ENCODE measurements at places on chromosomes 2 and 18. TPM values are rescaled to one million over a fixed set of nuclear protein-coding genes. Genes with fewer than 3 reads are reported as not detected.

DNA sequence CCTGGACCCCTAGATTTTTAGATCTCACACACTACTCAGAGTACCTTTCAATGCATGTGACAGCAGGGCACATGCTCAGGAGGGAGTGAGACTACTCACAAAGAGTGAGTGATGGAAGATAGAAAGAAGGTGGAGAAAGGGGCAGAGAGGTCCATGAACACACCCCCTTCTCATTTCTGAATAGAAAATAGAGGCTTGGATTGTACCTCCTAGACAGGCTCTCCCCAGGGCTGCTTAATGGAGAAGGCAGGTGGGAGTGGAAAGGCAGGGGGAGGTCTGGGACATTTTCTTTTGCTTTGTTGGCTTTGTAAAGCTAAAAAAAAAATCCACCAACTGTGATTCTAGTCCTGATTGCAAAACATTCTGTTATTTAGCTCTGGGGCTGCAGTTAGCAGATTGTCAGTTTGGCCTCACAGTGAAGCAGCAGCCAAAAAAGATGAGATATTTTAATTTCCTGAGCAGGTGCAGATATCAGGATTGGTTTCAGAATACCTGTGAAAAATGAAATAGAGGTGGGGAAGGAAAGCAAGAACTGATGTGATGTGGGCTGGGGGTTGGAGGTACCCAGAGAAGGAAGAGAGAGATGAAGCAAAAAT, 119.3 kb upstream of the GYPC start:
- DNase-seq, result no peak

DNA sequence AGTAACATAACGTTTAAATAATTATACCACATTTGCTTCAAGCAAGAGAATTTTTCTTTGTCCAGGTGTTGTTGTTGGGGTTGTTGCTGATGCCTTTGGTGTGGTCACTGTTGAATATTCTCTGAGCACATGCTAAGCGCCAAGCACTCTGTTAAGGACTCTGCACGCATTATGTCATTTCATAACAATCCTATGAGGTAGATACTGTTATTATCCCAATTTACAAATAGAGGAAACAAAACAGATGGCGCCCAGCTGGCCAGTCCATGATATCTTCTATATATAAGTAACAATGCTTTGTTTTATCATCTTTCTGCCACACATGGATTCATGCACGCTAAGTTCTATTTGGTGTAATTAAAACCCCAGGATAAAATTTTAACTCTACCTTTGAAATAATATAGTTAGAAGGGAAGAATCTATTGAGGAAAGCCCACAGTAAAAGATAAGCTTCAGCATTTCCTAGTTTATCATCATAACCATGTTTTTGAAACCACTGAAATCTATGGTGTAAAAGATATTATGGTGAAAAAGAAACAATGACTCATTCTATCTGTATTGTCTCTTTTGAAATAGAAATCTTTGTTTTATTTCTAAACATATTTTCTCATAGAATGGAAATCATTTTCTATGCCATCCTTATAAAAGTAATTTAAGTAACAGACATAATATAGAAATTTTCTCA, 199.7 kb downstream of the PID1 start:
- no peak for DNase-seq

GRCh38 chr2:109448946-109449788, 164.6 kb downstream of the SEPTIN10 start:
- DNase-seq, result no peak

GRCh38 chr2:12428324-12428723, 288.4 kb upstream of the TRIB2 start:
- DNase-seq, result no peak

DNAJC10 gene
- total RNA-seq, result 47.2 TPM

- no peak for DNase-seq
Measured at GRCh38 chr2:84866122-84866521, 14.8 kb downstream of the TRABD2A start.

- no peak for DNase-seq
Measured at GRCh38 chr2:69054431-69054830, 41.5 kb downstream of the ANTXR1 start.

SERPINB2 gene
- not detected for total RNA-seq

- no peak for DNase-seq
Measured at GRCh38 chr2:32558492-32558891, 69.4 kb upstream of the TTC27 start.

GRCh38 chr2:12774395-12774727, 57.6 kb downstream of the TRIB2 start:
- DNase-seq, result no peak

DNA sequence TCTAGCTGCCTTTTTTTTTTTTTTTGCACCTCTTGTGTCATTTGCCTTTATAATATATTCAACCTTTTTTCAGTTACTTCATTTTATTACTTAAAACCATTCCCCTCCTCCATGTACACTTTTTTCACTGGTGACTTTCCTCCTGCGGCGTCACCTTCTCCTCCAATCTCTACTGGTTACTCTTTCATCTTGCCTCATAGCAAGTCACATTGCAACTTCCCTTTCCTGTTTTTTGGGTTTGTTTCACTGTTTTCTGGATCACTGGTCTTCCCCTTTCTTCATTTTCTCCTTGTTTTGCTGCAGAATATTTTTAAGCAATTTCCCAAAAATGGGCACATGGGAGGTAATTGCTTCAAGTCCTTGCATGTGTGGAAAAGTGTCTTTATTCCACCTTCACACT, 37.7 kb upstream of the GPR155 start:
- no peak for DNase-seq

DNA sequence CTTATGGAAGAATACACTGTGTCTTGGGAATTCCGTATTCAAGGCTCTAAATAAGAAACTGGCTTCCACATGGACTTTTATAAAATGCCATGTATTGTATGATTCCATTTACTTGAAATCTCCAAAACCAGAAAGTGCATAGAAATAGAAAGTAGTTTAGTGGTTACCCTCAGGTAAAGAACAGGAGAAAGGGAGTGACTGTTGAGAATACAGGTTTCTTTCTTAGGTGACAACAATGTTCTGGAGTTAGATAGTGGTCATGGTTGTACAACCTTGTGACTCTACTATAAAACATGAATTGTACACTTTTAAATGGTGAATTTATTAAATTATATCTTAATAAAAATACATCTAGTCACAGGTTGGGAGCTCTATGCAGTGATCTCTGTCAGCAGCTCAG, 481.8 kb downstream of the SPAG16 start:
- no peak for DNase-seq

GCG gene
- total RNA-seq, result not detected

DNA sequence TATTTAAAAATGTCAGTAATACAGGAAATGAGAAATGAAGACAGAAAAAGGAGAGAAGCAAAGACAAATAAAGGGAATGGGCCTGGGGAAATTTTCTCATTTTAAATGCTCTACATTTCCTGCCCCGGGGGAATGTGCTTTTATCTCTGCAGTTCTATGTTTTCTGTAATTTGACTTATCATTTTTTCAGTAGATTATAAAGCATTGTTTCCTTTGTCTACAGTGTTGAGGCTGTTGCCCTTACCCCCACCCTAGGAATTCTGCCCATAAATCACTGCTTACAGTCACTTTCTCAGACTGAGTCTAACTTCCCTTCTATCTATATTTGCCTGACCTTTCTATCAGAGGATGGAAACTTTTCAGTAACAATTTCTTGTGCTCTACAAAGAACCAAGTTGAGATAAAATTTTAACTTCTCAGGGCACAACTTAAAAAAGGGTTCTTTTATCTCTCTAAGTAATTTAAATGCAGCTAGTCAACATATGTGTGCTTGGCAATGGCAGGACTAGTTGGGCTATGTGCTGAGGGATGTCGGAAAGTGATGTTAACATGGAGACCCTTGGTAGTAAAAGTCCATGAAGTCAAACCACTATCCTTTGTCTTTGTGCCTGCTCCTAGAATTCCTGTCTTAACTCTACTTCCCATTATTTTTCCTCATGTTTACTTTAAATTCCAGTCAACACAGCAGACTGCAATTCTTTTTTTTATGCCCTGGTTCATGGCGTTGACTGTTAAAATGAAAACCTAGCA, 146.5 kb upstream of the MMADHC start:
- DNase-seq, result no peak

LBX2 gene
- 0.51 TPM for total RNA-seq

DNA sequence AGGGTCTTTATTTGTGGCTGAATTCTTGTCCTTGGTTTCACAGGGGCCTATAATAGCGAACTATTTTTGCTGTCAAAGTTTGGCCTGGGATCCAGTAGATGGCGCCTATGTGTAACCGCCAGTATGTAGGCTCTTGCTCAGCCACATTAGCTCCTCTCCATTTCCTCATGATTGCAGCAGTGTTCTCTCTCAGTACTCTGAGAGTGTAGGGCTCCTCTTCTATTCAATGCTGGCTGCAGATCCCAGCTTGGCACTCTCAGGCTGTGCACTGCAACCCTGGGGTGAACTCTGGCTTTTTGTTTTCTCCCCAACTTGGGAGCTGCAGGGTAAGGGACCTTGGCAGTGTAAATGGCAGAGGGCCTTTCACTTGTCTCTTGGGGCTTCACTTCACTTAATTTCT, 344.6 kb upstream of the CHAC2 start:
- no peak for DNase-seq

DNA sequence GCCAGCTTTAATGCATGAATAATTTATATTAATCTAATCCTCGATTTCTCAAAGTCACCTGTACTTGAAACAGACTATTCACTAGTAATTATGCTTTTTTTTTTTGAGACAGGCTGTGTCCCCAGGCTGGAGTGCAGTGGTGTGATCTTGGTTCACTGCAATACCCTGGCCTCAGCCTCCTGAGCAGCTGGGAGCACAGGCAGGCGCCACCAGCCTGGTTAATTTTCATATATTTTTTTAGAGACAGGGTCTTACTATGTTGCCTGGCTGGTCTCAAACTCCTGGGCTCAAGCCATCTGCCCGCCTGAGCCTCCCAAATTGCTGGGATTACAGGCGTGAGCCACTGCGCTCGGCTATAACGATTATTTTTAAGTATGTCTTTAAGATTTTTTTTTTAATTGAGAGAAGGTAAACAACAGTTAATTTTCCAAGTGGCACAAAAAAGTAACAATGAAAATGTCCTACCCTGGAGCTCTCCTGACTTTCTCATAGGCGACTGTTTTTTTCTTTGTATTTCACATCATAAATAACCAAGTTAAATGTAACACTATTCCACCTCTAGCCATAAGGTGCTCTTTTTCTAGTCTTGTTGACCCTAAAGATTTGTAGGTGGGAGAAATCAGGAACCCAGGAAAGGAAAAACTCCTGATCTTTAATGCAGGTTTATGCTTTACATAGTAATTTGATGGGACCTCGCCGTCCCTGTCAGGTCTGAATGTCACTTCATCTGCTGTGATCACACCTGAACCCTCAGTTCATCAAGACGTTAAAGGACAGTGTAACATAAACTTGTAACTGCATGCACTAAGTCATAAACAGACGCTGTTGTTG, 1.3 kb upstream of the ANKRD12 start:
- DNase-seq, result no peak

DNA sequence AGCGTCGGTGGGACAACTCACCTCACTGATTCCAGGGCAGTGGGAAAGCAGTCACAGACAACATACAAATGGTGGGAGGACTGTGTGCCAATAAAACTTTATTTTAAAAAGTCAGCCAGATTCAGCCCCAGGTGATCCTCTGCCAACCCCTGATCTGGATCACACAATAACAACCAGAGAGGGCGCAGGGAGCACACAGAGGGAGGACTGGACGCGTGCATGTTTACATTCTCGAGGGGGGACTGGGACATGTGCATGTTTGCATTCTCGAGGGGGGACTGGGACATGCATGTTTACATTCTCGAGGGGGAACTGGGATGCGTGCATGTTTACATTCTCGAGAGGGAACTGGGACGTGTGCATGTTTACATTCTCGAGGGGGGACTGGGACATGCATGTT, 209.5 kb downstream of the NDUFA10 start:
- peak; percentile 69 for DNase-seq

RGPD8 gene
- total RNA-seq, result 10.6 TPM

CNDP1 gene
- not detected for total RNA-seq

ANKRD30BL gene
- not detected for total RNA-seq

UGGT1 gene
- total RNA-seq, result 28.0 TPM

DNA sequence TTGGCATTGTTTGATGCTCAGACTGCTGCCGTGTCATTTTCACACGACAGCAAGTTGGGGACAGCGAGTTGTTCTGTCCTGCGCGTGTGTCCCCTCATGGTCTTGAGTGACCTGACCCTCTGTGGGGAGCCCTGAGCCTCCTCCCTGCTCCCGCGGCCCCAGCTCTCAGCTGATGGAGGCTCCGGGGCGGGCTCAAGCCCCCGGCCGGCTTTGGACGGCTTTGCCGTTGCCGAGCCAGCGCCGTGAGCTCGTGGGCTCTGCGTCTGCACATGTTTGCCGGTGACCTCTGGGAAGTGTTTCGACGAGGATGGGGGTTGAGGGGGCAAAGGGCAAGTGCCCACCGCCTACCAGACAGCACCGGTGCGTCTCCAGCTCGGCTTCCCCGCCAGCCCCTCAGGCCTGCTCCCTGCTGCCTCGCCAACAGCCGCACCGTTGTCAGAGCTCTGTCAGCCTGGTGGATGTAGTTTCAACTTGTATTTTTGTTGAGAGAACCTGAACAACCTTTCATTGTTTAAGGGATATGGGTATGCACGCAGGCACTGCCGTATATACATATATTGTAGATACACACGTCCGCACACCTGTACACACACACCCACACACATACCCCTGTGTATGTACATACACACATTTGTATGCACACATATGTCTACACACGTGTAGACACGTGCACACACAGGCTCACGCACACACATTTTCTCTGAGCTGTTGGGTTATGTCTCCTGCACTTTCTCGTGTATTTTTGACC, 13.7 kb downstream of the PDCD1 start:
- peak; percentile 59 for DNase-seq

GRCh38 chr2:224869601-224870233, 153.6 kb upstream of the CCDC195 start:
- no peak for DNase-seq

All from cardiac septum (tissue), 1 donor.